Natural killer cell treated with Interleukin-12 subunit alpha and Interleukin-12 subunit beta and Interleukin-15 and Interleukin-18, amount 100 ng/mL, for 72 hours (primary cell): ENCODE measurements at places on chromosomes 7 and 10. TPM values are rescaled to one million over a fixed set of nuclear protein-coding genes. Genes with fewer than 3 reads are reported as not detected.

- DNase-seq: no peak
Observed at GRCh38 chr10:117439243-117439912, 64.1 kb upstream of the PDZD8 start.

GRCh38 chr7:80127412-80128160 lies 7.0 kb upstream of the GNAI1 start:
- DNase-seq: no peak

GRCh38 chr10:114632869-114633715 lies 25.0 kb downstream of the ABLIM1 start:
- no peak for DNase-seq

- no peak for DNase-seq
Observed at GRCh38 chr10:130844310-130844709, 467.2 kb downstream of the TCERG1L start.

- no peak for DNase-seq
Observed at GRCh38 chr10:50503661-50504320, 120.0 kb downstream of the SGMS1 start.

DNA sequence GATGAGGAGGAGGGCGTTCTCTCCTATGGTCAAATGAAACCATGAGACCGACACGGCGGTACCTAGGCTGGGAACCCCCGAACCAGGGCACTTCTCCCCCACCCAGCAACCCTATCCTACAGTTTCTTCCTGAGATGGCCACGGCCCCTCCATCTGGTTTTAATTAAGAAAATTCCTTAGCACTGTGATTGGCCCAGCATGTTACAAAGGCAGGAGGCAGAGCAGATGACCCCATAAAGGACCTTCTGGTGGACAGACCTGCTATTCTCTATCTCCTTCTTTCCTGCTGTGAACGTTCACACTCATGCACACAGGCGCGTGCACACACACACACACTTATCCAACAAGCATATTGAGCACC lies 129.4 kb downstream of the RGS10 start:
- DNase-seq: no peak

- DNase-seq: peak; percentile 70
Observed at GRCh38 chr10:92240289-92241157, 50.4 kb downstream of the CPEB3 start.

DNA sequence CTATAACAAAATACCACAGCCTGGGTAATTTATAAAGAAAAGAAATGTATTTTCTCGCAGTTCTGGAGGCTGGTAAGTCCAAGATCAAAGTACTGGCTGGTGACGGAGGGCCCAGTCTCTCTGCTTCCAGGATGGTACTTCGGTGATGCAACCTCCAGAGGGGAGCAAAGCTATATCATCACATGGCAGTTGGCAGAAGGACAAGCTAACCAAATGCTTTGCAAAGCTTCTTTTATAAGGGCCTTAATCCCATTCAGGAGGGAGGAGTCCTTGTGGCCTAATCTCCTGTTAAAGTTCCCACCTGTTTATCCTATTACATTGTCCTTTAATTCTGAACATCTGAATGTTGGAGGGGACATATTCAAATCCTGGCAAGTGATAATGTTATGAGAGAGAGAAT lies 134.1 kb upstream of the SP4 start:
- no peak for DNase-seq

GRCh38 chr10:124607693-124608092 lies 136.5 kb downstream of the FAM53B start:
- no peak for DNase-seq

GRCh38 chr10:92125144-92125543 lies 165.7 kb downstream of the CPEB3 start:
- DNase-seq: no peak

DNA sequence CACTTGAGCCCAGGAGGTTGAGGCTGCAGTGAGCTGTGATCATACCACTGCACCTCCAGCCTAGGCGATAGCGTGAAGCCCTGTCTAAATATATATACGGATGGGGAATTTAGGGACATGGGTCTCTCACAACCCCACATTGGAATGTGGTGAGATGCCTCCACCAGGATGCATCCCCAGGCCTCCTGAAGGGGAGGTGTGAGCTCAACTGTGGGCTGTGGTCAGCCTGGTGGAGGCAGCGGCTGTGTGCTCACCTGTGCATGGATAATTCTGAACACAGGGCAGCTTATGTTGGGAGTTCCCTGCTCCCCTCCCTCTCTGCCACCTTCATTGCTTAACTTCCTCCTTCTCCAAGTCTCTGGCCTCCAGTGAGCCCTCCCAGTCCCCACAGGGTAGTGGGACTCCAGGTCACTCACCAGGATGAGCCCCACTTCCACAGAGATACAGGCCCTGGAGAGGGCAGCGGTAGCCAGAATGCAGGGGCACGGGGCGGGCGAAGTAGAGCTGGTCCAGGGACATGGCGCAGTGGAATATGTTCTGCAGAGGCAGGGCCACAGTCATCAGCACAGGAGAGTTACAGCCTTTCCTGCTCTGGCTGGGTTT lies 30.4 kb downstream of the PYROXD2 start:
- no peak for DNase-seq

DNA sequence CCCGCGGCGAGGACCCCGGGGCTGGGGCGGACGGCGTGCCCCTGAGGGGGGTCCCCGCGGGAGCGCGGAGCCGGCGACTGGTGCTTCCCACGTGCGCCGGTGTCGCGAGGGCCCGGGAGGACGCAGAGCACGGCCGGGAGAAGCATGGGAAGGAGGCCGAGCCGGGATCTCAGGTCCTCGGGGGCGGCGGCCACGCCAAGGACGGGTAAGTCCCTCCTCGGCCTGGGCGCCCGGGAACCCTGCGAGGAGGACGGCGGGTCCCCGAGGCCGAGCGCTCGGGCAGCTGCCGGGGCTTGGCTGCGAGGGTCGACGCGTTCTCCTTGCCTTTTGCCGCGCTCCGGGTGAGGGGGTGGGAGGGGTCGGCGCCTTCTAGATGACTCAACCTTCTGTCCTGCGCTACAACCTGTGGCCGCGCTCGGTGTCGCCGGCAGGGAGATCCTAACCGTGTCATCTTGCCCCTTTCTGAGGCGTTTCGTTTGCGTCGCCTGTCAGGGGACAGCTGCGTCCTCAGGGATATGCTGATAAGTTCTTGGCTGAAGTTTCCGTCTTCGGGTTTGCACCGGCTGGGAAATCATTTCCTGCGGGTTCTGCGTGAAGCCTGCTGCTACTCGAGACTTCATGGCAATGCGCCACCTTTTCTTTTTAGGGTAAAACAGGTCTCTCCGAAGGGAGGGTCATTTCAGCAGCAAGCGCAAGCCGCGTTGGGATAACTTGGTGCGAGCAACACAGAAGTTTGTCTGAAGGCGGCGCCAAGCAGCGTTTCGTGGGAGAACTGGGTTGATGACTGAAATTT lies 529 bp downstream of the TASOR2 start:
- DNase-seq: peak; percentile 84

DNA sequence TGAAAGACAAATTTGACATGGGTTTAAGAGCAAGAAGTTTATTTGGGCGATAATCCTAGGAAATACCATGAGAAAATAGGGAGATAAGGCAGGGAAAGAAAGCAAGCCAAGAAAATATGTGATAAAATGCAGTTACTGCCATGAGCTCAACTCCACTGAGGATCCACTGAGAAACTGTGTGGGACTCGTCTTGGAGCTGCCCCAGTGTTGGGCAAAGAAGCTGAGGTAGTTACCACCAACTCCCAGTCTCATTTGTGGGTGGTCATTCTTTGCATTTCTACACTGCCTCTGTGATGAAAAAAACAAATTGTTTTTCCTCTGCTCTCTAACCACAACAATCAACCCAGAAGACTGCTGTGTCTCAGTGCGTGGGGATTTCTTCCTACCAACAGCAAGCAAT lies 498.2 kb downstream of the PLXDC2 start:
- DNase-seq: no peak

DNA sequence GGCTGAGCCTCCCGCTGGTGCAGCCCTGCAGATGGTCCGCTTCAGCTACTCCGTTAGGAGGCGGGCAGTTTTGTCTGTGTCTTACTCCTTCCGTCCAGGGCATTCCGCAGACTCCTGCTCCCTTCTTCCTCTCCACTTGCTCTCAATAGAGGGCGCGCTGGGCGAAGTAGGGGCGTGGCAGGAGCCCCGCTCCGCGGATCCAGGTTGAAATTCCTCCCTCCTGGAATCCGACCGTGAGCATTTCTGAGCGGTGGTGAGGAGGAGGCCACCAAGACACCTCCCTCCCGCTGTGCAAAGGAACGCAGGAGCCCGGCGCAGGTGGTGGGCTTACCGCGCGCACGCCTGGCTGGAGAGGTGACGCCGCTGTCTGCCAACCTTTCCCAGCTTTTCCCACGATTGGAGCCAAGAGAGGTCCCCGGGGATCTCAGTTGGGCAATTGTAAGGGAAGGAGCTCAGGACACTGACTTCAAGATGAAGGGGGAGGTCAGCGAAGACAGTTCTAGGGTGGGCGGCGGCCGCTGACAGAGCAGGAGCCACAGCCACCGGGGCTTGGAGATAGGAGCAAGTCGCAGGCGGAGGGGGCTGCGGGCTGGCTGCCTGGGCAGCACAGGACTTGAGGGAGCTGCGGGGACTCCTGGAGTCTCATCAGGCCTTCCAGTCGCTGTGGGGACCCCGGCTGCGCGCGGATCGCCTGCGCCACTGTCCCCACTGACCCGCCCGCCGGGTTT lies 1011.3 kb downstream of the XPNPEP1 start:
- no peak for DNase-seq

DNA sequence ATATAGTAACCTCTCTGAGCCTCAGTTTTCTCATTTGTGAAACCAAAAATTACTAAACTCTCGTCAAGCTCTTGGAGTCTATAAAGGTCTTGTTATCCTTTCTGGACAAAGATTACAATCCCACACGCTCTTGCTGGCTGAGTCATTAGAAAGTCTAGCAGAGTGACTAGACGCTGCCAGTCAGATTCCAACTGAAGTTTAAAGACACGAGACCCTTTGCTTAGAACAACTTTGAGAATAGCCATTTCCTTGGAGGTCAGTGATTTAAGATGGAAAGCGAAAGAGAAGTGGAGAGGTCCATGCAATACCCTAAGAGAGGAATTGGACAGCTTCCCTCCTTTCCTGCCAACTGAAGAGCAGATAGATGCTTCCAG lies 119.5 kb downstream of the APBB1IP start:
- DNase-seq: no peak

- no peak for DNase-seq
Observed at GRCh38 chr7:158802535-158803366, 26.6 kb downstream of the ESYT2 start.

DNA sequence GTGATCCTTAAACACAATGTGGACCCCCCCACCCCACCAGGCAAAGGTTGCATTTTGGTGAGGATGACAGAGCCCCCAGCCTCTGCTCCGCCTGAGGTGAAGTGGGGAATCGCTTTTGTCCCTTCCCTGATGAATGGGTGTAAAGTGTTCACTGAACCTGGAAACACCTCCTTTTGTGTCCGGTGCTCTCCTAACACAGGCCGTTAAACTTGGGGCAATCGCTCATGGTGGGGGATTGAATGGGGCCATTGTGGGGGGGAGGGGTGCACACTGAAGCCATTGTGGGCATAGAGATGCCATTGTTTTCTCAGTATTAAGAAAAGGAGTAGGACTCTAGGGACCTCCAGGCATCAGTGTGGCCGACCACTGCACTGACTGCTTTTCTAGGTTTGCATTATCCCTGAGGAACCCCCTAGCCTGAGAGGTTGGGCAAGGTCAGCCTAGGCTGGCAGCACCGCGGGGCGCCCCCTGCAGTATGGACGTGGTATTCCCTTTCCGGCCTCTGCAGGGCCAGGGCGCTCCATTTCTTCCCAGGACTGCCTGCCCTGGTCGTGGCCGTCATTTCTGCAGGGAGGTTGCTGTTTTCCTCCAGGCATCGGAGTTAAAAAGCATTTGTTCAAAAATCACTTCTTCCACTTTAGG lies 158.3 kb downstream of the TCF7L2 start:
- no peak for DNase-seq

- no peak for DNase-seq
Observed at GRCh38 chr7:133298080-133298479, 45.2 kb downstream of the EXOC4 start.

DNA sequence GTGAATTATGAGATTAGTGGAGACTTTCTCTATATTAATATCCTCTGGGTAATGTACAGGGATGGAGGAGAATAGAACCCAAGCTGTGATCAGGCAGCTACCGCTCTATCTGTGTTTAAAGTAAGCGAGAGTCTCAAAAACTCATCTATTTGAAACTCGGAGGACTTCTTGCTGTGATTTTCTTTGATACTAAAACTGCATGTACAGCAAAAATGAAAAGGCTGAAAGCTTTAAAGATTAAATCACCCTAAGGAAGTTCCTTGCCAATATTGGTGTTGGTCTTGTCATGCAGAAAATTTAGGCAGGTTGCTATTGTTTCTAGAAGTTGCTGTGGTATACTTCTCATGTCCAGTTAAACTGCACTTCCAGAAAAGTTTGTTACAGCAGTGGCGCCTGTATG lies 110.8 kb downstream of the DNAH11 start:
- no peak for DNase-seq

DNA sequence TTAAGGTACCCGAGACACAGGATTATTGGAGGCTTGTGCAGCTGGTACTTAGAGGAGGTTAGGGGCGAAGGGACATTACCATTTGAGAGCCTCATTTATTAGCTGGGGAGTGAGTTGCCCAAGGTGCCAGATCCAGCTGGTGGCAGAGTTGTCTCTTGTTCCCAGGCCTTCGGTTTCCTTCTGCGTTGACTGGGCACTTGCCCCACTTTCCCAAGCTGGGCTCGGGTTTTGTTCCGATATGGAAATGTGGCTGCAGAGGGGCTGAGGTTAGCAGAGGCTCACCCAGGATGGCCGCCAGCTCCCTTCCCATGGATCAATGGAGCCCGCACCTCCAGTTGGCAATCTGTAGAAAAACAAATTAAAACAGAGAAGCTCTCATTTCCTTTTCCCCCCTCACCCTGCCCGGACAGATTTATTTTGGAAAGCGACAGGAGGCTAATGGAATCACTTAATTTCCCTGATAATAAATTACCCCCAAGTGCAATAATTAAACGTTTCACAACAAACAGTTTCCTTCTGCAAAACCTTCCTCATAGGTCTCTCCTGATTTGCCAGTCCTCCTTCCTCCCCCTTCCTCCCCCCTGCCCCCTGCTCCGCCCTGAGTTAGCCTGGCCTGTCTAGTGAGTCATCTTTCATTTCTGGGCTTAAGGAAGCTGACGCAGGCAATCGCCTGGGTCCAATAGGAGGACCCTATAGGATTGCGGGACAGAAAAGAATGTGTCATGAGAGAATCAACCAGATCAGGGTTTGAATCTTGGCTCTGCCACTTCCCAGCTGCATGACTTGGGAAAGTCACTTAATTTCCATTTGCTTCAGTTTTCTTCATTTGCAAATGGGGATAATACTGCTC lies 51.7 kb downstream of the ADRA2A start:
- DNase-seq: no peak

Gene NUPR2
- total RNA-seq: not detected

Gene TUBB8
- total RNA-seq: not detected

Gene MYL10
- total RNA-seq: not detected

Gene AKR1C2
- not detected for total RNA-seq

Gene PLXNA4
- total RNA-seq: 0.14 TPM

Gene PCDH15
- total RNA-seq: not detected
